ENCODE measurements at places on chromosomes 5 and 9. TPM values are rescaled to one million over a fixed set of nuclear protein-coding genes. Genes with fewer than 3 reads are reported as not detected.

GRCh38 chr5:102375272-102375671 is 79.2 kb upstream of the SLCO4C1 start:
- DNase-seq: no peak

- DNase-seq: no peak
Observed at GRCh38 chr5:58787987-58788386, 205.1 kb downstream of the RAB3C start.

DNA sequence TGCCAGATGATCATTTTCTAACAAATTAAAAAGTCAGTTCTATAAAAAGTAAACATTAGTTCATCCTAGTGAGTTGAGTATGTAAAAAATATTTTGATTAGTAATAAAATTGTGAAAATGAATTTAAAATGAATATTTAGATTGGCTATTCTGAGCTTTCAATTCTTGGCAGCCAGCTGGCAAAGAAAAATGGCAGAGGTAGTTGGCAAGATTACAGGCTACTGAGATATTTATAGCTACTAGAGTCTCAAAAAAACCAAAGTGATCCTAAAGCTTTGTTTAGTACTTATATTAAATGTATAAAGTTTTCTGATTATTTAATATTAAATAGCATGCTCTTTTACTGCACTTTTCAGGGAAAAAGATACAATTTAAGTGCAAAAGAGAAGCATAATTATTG is 25.0 kb downstream of the SGTB start:
- no peak for DNase-seq

DNA sequence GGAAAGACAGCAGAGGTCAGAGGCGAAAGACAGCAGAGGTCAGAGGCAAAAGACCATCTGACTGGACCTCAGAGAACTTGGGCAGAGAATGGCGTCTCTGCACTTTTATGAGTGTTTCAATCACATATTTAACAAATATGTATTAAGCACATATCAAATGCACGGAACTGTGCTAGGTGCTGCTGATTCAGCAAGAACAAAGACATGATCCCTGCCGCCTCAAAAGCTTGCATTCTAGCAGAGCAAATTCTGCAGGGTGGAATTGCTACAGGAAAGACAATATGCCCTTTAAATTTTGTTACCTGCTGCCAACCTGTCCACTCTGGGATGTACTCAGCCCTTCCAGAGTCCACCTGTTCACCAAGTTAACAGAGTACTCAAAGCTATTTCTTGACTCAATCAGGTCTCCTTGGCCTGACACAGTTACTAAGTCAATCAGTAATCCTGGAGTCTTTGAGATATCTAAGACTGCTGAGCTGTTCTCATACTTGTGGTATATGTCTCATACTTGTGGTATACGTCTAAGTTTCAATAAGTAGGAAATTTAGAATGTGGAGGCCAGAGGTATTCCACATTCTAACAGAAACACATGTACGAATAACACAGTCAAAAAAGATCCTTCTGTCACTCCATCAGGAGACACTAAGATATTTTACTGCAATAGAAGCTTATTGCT is 131.8 kb downstream of the GNAQ start:
- DNase-seq: peak; percentile 91

Gene SOWAHA
- 0.10 TPM for total RNA-seq

Gene PCDHGA10
- 34.0 TPM for total RNA-seq

Gene IFNA21
- not detected for total RNA-seq

Gene PCDHGB1
- total RNA-seq: 1.5 TPM

Gene PCDHGA5
- total RNA-seq: 0.29 TPM

Data from astrocyte (in vitro differentiated cells and primary cell).